Immature natural killer cell (primary cell): ENCODE measurements at places on chromosomes 7 and 10.
A peak's percentile ranks its signal among the peaks of the same experiment; 100 is the strongest.

DNA sequence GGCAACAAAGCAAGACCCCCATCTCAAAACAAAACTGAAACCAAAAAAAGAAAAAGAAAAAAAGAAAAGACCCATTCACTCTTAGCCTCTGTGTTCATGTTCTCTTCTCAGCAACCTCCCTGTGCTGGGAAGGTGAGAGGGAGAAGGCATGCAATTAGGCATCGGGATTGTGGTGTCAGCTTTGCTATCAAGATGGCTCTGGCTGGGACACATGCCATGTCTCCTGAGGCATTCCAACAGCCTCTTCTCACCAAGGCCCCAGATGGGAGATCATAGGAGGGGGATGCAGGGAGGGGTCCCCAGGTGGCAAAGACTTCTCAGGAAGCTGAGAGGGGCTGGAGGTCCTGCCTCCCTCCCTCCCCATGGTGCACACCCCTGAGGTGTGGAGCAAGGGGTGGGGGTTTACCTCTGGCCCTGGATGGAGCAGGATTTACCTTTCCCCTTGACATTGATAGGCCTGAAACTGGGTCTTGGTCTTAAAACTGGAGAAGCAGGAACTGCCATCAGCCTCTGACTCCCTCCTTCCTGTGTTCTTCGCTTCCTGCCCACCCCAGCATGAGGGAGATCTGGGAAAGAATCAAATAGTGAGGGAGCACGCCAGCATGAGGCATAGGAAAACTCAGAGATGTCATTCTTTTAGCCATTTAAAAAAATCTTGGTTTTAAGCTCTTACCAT lies 96.2 kb upstream of the DUSP5 start:
- peaks cover 2% of the 10 kb centered on the region for H3K27me3 ChIP-seq
- H3K27ac ChIP-seq: no peak overlapping the region
- DNase-seq: no peak
- peaks cover 1% of the 10 kb centered on the region for H3K4me1 ChIP-seq
- H3K4me3 ChIP-seq: no peak overlapping the region
- H3K36me3 ChIP-seq: no peaks in the 10 kb centered on the region

DNA sequence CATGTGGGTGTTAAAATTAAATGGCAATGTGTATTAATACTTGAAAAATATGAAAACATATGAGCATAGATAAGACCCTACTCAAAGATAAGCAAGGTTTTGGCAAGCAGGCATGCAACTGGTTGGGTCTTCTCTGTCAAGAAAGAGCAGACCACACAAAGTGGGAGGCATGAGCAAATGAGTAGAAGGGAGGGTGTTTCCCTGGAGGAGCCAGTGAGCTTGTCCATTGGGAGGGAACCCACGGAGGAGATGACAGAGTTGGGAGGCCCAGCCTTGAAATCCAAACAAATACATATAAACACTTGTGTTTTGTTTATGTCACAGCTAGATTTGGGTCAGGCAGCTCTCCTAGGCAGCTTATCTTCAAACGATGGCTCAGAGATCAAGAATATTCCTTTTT lies 134.5 kb upstream of the CXCL12 start:
- H3K27ac ChIP-seq: no peak overlapping the region
- DNase-seq: no peak
- H3K27me3 ChIP-seq: peaks cover 1% of the 10 kb centered on the region
- H3K36me3 ChIP-seq: no peaks in the 10 kb centered on the region
- no peak overlapping the region for H3K4me3 ChIP-seq
- no peaks in the 10 kb centered on the region for H3K4me1 ChIP-seq

DNA sequence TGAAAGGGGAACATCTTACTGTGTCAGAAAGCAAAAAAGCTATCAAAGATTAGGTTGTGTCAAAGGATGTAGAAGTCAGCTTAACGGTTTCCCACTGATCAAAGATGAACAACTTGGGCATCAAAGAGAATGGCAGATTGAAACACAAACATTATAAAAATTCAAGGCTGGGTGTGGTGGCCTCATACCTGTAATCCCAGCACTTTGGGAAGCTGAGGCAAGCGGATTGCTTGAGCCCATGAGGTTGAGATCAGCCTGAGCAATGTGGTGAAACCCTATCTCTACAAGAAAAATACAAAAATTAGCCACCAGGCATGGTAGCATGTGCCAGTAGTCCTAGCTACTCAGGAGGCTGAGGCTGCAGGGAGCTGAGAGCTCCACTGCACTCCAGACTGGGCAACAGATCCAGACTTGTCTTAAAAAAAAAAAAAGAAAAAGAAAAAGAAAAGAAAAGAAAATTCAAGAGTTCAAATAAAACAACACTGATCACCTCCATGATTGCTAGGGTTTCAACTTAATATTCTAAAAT lies 34.5 kb downstream of the RTKN2 start:
- H3K4me3 ChIP-seq: no peak overlapping the region
- no peak overlapping the region for H3K27ac ChIP-seq
- no peak for DNase-seq
- H3K36me3 ChIP-seq: no peaks in the 10 kb centered on the region
- no peaks in the 10 kb centered on the region for H3K4me1 ChIP-seq

DNA sequence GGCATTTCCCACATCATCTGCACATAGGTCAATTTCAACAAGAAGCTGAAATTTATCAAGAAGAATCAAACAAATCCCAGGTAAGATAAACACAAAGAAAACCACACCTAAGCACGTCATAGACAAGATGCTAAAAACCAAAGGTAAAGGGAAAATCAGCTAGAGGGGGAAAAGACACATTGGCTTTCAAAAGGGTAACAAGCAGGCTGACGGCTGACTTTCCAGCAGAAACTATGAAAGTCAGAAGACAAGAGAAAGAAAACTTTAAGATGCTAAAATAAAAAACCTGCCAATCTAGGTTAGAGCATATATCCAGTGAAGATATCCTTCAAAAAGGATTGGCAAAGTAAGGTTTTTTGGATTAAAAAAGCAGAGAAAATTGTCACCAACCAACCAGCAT lies 59.9 kb upstream of the RHEB start:
- no peaks in the 10 kb centered on the region for H3K27me3 ChIP-seq
- no peak overlapping the region for H3K27ac ChIP-seq
- DNase-seq: no peak
- no peak overlapping the region for H3K4me3 ChIP-seq

DNA sequence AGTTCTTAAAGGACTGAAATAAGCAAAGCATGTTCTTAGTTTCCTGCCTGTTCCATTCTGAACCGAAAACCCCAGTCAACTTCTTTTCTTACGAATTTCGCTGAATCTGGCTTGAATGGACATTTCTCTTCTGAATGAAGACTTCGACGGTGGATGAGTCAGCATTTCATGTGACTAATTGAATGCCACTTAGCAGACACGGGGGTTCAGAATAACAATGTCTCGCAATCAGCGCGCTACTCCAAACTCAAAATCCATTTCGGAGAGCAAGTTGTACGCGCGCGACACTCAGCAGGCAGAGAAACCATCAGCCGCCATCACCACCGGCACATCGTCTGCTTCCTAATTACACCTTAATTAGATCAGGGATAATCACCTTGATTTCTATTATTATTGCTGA lies 239.0 kb upstream of the KLF6 start:
- H3K27ac ChIP-seq: no peak overlapping the region
- no peak overlapping the region for H3K4me3 ChIP-seq
- no peak for DNase-seq
- H3K27me3 ChIP-seq: no peaks in the 10 kb centered on the region
- no peaks in the 10 kb centered on the region for H3K36me3 ChIP-seq

DNA sequence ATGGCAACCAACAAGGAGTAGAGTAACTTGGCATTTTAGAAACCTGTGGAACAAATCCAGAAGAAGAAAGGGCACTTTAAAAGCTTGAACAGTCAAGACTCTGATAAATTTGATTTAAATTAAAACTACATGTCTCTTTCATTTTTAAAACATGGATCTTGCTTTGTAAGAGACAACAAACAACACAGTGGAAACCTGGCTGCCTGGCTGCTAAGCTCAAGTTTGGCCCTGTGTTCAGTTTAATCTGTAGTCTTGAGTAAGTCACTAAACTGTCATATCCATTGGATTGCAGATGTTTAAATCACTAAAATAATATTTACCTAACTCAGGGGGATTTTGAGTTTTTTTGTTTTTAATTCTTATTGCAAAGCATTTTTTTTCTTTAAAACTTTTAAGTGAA lies 374.9 kb upstream of the SEMA3D start:
- no peaks in the 10 kb centered on the region for H3K36me3 ChIP-seq
- no peak for DNase-seq
- no peak overlapping the region for H3K4me3 ChIP-seq
- no peaks in the 10 kb centered on the region for H3K27me3 ChIP-seq
- no peaks in the 10 kb centered on the region for H3K4me1 ChIP-seq
- no peak overlapping the region for H3K27ac ChIP-seq

DNA sequence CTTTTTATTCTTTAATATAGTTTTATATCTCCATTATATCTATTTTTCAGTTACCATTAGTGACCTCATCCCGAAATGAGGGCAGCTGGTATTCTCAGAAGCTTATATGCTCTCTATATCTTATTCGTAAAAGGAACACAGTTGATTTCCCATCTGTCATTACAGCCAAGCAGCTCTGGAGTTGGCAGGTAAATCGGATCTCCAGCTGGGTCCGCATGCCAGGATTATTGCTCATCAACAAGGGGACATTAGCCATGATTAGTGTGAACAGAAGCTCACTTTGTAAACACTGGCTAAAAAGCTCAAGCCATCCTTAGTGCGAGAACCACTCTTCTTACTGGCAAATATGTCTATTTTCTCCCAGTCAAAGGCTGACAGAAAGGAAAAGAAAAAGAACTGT lies 180.3 kb downstream of the NPSR1 start:
- H3K4me3 ChIP-seq: no peak overlapping the region
- no peak overlapping the region for H3K27ac ChIP-seq
- DNase-seq: no peak
- no peaks in the 10 kb centered on the region for H3K36me3 ChIP-seq
- no peaks in the 10 kb centered on the region for H3K27me3 ChIP-seq

GRCh38 chr7:93245525-93246432 lies 13.6 kb downstream of the VPS50 start:
- peak; percentile 17 for DNase-seq
- no peak overlapping the region for H3K27ac ChIP-seq
- no peak overlapping the region for H3K4me3 ChIP-seq
- H3K4me1 ChIP-seq: no peaks in the 10 kb centered on the region
- no peaks in the 10 kb centered on the region for H3K36me3 ChIP-seq

DNA sequence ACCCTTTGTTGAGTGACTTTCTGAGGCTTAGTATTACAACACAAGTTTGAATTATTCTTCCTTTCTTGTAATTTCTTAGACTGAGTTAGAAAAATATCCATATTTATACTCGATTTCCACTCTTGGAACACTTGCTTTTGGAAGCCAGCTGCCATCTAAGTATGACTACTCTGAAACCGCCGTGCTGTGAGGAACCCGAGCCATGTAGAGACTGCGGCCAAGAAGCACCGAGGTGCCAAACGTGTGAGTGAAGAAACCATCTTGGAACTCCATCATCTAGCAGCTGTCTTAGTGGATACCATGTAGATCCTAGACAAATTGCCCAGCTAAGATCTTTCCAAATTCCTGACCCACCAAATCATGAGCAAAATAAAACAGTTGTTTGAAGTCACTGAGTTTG lies 49.7 kb upstream of the PRKAR2B start:
- no peaks in the 10 kb centered on the region for H3K4me1 ChIP-seq
- H3K4me3 ChIP-seq: no peak overlapping the region
- DNase-seq: no peak
- H3K27ac ChIP-seq: no peak overlapping the region
- no peaks in the 10 kb centered on the region for H3K27me3 ChIP-seq
- H3K36me3 ChIP-seq: no peaks in the 10 kb centered on the region

DNA sequence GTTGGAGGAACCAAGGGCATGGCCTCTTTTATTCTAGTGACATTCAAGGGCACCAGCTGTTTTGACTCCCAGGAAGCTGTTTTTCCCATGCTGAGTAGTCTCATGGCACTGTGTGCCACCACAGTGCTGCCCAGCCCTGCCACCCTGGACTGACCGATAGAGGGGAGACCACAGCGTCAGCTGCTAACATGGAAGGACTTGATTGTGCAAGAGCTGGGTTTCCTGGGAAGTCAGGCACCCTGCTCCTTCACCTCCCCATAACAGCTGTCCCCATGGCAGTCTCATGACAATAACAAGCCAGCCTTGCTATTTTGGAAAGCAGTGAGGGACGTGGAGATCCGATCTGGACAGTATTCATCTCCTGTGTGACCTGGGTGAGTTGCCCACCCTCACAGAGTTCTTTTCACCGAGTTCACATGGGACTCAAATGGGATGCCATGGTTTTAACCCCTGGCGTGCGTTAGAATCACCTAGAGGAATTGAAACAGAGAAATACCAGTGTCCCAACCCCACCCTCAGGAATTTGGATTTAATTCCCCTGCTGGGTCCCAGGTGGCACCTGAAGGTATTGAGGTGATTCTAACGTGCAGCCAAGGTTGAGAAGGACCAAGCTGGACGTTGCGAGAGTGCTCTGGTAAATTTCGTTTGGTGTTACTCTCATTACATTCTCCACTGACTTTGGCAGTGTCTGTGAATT lies 174.8 kb downstream of the CELF2 start:
- peaks cover 39% of the 10 kb centered on the region for H3K27me3 ChIP-seq
- no peak for DNase-seq
- no peak overlapping the region for H3K27ac ChIP-seq
- peak overlapping the region; percentile 72 for H3K4me3 ChIP-seq
- peaks cover 47% of the 10 kb centered on the region for H3K36me3 ChIP-seq
- H3K4me1 ChIP-seq: no peaks in the 10 kb centered on the region
